Stimulated activated naive B cell treated with anti-CD40 and anti-IgM and Interleukin-4, amounts not matched to agents 10 μg/mL and 1 μg/mL and 100 μg/mL, for 72 hours (primary cell): ENCODE measurements at places on chromosomes 11 and 22.
A peak's percentile ranks its signal among the peaks of the same experiment; 100 is the strongest.

GRCh38 chr11:114168691-114169090 is 109.2 kb downstream of the ZBTB16 start:
- DNase-seq = no peak

DNA sequence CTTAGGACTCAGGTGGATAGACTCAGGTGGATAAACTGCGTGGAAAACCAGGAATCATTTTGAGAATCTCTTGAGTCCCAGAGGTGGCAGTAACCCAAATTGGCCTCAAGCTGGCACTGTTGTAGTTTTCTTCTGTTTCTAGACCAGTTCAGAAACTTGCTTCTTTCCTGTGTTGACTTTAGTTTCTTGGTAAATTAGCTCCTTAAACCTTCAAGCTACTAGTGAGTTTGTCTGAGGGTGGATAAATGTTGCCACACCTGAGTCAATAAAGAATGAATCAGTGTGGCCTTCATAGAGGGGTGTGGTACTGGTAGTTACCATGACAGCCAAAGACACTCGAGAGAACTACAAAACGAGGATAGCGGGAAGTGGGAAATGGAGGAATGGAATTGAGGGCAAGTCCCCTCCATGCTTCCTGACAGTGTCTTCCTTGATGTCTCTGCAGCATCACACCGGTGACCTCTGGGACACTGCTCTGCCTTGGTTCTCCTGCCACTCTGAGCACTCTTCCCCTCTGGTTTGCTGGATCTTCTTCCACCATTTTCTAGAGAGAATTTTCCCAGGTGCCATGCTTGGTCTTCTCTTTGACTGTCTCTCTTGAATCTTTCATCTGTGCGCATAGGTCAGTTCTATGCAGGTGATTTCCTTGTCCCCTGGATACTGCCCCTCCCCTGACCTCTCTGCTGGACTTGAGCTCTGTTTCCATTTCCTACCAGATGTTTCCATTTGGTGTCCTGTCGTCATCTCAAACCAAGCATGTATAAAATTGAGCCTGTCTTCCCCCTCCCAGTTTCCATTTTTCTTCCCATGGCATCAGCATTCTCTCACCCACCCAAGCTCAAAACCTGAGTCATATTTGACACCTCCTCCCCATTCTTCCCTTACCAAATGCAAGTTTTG is 7.2 kb downstream of the POLD4 start:
- no peak for DNase-seq

DNA sequence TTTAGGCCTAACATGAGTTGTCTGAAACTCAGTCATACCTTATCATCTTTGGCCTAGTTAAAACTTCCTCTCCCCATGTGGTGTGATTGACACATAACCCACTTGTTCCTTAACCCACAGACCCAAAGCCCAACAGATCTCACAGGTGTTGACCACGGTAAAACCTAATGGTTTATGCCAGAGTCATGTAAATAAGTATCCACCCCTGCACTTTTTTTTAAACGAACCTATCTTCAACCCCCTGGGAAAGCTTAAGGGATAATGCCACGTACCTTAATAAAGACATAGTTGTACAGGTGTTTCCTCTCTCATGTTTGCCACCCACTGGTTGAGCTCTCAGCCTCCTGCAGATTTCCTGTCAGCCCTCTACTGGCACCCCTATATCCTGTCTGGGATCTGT is 709.3 kb upstream of the CCDC179 start:
- DNase-seq = no peak

DNA sequence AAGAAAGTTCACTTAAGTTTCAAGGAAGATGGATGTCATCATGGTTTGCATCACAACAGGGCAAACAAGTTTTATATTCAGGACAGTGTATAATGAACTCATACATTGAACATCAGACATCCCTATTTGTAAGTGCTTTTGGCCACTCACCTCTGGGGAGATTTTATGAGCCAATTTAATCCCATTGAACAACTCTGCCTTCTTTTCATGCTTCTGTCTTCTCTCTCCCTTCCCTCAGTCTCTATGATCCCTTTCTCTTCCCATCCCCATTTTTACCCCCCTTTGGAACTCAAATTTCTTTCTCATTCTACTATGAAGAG is 234.3 kb upstream of the POU2AF2 start:
- DNase-seq = no peak

DNA sequence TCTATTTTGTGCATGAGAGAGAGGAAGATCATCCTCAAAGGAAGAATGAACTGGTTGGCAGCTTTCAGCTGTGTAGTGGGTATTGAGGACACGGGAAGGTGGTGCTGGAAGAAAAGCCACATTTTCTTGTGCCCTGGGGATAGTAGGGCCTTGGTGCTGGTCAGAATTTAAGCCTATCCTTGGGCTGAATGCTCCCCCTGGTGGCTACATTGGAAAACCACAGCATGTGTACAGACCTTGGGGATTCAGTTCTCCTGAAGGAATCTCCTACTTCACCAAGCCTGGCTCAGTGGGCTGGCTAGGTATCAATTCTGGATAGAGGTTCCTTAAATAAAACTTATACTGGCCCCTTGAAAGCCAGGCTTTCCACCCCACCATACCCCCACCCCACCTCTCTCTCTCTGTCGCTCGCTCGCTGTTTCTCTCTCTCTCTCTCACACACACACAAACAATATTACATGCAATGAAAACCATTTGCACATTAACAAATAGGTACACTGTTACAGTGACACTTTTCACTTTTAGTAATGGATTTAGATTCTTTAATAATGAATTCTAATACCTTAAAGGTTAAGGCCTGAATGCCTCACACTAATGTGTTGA is 2.8 kb upstream of the OR51M1 start:
- DNase-seq = peak; percentile 12

DNA sequence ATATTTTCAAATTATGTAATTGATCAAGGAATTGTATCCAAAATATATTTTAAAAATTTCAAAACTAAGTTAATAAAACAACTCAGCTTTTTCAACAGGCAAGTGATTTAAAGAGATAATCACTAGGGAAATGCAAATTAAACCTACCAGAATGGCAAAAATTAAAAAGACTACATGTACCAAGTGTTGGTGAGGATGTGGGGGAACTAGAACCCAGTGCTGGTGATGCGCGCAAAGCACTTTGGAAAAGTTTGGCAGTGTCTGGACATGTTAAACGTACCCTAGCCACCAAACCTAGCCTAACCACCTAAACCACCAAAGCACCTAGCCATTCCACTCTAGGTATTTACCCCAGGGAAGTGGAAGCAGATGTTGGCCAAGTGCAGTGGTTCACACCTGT is 22.9 kb downstream of the PACSIN2 start:
- no peak for DNase-seq

DNA sequence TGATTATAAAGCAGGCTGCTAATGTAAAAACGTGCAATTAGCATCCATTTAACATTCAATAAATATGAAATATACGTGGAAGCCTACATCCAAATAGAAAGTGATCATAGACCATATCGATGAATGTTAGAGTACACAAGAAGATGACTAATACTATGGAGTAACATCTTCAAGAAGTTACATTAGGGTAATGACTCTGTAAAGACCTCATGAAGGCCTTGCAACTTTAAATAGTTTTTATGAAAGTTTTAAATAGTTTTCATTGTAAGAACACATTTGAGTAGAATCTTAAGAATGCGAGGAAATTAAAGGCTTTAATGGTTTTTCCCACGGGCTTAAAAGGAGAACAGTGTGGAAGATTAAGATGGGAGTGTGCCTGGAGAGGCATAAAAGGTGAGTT is 1.4 kb downstream of the TRIM34 start:
- no peak for DNase-seq

DNA sequence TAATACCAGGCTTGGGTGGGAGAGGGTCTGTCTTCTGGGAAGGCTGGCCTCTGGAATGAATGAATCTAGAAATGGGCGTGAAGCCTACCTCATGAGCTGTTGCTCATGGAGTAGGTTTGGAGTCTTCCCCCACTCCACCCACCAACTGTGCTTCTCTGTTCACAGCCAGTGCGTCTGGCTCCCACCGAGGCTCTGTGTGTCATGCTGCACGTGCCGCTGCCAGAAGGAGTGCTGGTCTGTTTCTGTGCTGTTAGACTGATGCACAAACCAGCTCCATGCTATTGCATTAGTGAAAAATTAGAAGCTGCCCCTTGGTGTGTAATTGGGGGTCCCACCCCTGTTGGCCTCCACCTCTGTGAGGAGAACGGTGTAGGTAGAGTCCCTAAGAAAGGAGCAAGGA is 132.3 kb upstream of the PARVA start:
- DNase-seq = no peak

GRCh38 chr11:64990222-64990923 is 6.4 kb downstream of the BATF2 start:
- no peak for DNase-seq

- DNase-seq = no peak
Observed at GRCh38 chr22:17434856-17435255, 65.6 kb downstream of the CECR2 start.

- DNase-seq = no peak
Observed at GRCh38 chr11:21794306-21794705, 398.6 kb upstream of the ANO5 start.

GRCh38 chr11:106177311-106177710 is 99.8 kb downstream of the AASDHPPT start:
- no peak for DNase-seq

GRCh38 chr11:34243600-34244464 is 114.0 kb downstream of the ABTB2 start:
- DNase-seq = peak; percentile 75

DNA sequence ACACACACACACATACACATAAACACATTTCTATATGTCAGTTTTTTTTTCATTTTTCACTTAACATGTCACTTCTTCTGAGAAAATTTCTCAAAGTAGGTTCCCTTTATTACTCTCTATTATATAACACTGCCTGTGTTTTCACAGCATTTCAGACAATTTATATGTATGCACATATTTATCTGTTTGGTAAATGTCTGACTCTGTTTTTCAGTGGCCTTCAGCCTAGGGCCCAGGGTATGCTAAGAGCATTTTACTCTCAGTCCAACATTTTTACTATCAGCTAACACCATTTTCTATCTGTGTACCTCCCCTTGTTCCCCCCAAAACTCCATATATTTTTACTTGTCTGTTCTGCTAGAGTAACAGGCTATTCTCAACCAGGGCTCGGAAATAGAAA is 92.3 kb downstream of the ANO3 start:
- no peak for DNase-seq

GRCh38 chr11:22775248-22775647 is 54.4 kb downstream of the SVIP start:
- no peak for DNase-seq

GRCh38 chr11:131749101-131749500 is 378.7 kb downstream of the NTM start:
- DNase-seq = no peak
